ENCODE measurements at places on chromosomes 5 and 9.

- no peak for DNase-seq
Observed at GRCh38 chr9:137372693-137373610, 50.0 kb downstream of the EXD3 start.

DNA sequence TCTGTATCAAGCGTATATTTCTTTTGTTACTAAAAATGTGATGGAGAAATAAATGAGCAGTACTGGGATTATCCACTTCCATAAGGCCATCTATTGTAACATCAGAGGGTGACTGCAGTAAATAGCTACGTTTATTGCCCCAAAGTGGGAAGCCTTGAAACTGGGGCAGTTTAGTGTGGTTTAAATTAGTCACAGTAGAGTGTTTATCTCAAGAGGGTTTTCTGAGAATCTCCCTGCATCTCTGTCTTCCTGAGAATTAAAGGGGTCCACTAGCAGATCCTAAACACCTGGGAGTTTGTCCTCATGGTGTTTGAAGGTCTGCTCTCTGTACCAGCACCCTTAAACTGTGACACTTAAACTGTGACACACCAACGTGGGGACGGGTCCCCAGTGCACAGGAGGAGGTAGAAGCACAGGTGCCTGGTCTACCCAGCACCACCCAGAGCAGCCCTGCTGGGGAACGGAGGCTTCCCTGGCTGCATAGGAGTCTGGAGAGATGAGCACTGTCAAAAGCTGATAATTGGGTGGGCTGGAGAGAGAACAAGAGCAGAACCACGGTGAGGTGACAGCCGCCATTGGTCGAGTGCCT, 25.2 kb downstream of the PRRC2B start:
- no peak for DNase-seq

GRCh38 chr5:151298063-151298855, 5.3 kb downstream of the SLC36A3 start:
- DNase-seq: no peak

GRCh38 chr5:121681229-121681855, 170.3 kb upstream of the FTMT start:
- no peak for DNase-seq

DNA sequence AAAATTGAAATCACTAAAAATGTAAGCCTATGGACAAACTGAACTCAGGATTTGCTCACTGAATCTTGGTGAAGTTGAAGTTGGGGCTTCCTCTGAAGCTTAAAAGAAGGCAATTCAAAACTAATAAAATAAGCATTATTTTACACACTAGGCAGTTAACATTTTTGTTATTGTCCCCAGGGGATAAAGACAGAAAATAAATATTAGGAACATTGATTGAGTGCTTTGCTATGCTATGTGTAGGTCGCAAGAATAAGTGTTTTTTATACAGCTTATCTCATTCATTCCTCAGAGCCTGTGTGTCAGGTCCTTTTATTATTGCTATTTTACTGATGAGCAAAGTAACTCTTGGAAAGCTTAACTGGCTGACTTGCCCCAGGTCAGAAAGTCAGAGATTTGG, 82.2 kb downstream of the ZNF608 start:
- DNase-seq: no peak

- DNase-seq: no peak
Observed at GRCh38 chr5:51544031-51544785, 161.0 kb downstream of the ISL1 start.

DNA sequence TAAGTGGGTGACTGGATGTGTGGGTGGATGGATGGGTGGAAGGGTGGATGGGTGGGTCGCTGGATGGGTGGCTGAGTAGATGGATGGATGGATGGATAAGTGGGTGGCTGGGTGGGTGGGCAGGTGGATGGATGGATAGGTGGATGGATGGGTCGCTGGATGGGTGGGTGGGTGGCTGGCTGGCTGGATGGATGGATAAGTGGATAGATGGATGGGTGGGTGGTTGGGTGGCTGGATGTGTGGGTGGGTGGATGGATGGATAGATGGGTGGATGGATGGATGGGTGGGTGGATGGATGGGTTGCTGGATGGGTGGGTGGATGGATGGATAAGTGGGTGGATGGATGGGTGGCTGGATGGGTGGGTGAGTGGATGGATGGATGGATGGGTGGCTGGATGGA, 27.3 kb upstream of the CEP72 start:
- no peak for DNase-seq

- DNase-seq: no peak
Observed at GRCh38 chr5:170011751-170012150, 31.5 kb upstream of the INSYN2B start.

DNA sequence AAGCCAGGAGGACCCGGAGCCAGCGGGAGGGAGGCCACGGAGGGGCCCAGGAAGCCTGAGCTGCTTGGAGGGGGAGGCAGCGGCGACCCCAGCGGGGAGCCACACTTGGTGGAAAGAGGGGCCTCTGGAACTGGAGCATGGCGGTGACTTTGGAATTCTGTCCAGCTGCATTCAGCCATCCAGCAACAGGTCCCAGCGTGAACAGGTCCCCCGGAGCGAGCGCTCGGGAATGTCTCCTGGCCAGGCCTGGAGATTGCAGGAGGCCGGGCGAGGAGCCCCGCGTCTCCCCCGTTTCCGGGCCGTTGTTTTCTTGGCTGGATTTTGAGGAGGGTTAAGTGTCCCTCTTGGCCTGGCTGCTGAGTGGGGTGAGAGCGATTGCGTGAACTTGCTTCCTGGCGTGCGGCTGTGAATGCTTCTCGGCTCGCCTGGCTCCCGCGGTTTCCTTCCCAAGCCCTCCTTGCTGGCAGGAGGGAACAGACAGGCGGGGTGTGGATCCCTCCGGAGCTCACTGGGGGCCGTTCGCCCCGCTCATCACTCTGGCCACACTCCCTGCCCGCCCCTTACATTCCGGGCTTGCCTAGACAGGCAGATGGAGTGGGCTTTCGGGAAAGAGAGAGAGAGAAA, 125.3 kb upstream of the IRX4 start:
- no peak for DNase-seq

DNA sequence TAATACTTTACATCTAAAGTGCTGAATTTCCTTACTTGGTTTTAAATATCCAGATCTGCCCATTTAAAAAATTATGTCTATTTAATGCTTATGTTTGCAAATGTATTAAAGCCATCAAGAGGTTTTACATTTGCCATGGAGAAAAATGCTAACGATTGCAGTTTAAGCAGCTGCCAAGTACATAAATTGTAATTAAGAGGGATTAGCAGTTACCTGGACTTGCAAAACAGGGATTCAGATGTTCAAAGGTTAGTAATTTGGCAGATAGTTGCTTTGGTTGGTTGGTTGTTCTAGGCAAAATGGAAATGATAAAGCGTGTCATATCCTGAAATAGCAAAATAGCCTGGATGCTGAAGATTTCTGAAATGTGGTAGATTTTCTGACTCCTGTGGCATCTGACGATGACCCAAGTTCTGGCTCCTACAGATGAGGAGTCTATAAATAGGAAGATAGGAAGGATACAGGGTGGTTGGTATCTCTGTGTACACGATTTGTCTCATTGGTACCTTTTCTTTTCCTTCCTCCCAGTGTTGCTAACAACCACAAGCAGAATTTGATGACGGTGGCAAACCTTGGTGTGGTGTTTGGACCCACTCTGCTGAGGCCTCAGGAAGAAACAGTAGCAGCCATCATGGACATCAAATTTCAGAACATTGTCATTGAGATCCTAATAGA, 282.9 kb downstream of the NR3C1 start:
- DNase-seq: no peak

Data from stimulated activated CD4-positive, alpha-beta T cell treated with anti-CD3 and anti-CD28 coated beads, Interleukin-4, amount 100 ng/mL, for 4 hours (primary cell).